ENCODE measurements at places on chromosomes 5 and 9.

DNA sequence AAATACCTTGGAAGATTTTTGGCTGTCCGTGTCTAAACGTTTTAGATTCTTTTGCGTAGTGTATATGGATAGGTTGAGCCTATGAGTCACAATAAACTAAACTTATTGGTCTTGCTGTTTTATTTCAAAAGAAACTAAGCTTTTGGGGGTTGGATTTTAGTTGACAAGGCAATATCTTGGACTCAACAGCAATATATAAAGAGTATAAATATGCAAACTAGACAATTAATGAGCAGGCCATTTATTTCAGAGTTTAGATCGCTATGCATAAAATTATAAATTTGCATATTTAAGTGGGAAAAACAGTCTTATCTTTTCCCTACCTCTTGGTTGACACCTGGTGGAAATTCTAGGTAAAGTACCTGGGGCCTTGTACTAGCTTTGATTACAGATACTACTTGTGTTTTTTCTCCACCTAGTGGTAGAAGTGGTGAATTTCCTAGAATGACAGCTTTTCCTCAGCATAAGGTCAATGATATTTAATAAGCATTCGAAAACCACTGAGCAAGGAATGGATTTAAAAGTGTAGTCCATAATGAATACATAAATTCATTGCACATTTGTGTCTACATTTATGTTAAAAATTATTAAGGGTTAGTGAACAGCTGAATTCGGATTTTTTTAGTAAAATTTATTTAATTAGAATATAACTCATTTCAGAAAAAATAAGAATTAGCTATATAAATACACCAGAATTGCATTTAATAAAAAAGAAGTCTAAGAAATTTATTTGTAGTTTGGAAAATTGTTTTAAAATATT lies 1.7 kb upstream of the ARRDC3 start:
- peak; percentile 80 for DNase-seq

GRCh38 chr9:130043654-130044623 lies 950 bp upstream of the FNBP1 start:
- no peak for DNase-seq

- no peak for DNase-seq
Measured at GRCh38 chr5:6636293-6636692, 3.1 kb downstream of the SRD5A1 start.

GRCh38 chr9:94945197-94946144 lies 219.0 kb downstream of the AOPEP start:
- DNase-seq, result no peak

DNA sequence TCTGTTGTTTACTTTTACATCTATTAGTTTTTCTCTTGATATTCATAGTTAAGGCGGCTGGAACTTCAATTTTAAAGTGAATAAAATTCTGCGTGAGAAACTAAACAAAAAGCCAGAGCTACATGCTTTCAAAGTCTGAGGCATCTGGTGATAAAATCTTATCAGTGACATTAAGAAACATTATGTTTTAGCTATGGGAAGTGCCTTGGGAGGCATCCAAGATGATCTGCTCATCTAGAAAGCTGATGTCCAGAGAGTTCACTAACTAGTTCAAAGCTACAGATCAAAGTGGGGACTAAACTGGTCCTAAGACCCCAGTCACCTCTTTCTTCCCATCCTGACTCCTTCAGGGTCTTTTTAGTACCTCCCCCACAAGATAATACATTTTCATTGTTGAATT lies 37.2 kb downstream of the MRPS27 start:
- no peak for DNase-seq

Data from foreskin melanocyte (primary cell).